Type B pancreatic cell (in vitro differentiated cells): ENCODE measurements at places on chromosomes 13 and 19. TPM values are rescaled to one million over a fixed set of nuclear protein-coding genes. Genes with fewer than 3 reads are reported as not detected.

- no peak for DNase-seq
These were observed 725.6 kb upstream of the SLITRK5 start for GRCh38 chr13:86945584-86945983.

DNA sequence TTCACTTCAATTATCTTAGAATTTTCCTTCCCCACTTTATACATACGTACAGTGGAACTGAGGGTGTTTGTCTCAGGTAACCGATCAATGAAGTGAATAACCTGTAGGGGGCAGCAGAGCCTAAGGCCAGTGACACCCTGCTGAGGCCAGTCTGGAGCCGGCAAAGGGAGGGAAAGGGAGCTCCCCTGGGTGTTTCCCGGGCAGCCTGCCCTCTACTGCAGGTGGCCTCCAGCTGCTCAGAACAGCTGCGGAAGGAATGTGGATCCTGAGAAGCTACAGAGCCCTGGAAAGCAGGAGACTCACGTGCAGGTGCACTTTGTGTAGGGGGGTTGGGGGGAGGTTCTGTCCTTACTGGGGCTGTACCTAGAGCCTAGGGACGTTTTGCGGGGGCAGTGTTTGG, 832 bp upstream of the ZNF491 start:
- DNase-seq, result peak; percentile 78

DNA sequence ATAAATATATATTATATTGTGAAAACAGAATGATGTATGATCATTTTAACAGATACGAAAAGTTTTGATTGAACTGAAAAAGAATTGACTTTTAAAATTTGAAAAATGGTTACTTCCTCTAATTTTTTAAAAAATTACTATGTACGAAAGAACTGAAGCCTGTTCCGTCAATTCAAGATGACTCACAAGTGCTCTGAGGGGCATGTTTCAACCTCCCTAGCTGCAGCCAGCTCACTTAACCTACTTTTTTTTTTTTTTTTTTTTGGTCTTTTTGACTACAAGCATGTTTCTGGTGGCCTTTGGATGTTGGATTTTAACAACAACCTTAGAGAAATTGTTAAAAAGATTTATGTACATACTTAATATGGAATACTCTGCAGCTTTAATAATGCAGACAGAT, 1139.3 kb downstream of the DIAPH3 start:
- no peak for DNase-seq

GRCh38 chr19:12052497-12053169, at the start of gene ZNF878:
Gene ZNF878 (minus strand): TSS chr19:12052961. CDS start chr19:12052801, 160 bp downstream.
- peak; percentile 90 for DNase-seq

Gene SLC10A2
- 1.7 and 3.0 TPM in 2 replicates for total RNA-seq
